ENCODE measurements at places on chromosomes 13 and 19.

DNA sequence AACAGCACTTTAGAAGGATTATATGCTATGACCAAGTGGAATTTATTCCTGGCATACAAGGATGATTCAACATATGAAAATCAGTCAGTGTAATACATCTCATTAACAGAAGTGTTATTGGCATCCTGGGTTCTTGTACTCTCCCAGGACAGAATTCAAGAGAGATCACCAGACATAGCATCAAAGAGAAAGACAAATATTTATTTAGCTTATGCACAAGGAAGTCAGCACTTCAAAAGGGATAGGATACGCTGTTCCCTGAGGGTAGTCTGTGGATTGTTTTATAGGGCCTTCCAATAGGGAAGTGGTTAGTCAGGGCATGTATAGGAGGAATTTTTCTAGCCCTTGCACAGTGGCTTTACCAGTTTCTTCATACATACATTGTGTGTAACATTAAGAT is 1238.0 kb downstream of the PCDH17 start:
- no peak for DNase-seq

GRCh38 chr13:28448651-28449358 is 46.1 kb downstream of the FLT1 start:
- no peak for DNase-seq

DNA sequence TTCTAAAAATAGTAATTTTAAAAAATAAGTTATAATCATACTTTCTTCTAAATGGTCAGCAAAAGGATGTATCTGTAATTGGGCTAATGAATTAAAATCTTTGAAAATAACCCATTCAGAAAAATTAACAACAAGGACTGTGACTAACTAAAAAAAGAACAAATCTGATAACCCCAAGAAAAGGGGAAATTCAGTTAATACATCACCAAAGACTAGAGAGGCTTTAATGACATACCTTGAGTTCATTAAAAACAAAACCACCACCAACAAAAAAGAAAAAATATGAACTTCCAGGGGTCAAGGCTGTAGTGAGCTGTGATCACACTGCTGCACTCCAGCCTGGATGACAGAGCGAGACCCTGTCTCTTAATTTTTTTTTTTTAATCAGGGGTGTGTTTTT is 121.8 kb downstream of the TBC1D4 start:
- no peak for DNase-seq

- no peak for DNase-seq
Observed at GRCh38 chr13:80924596-80924995, 583.7 kb upstream of the SPRY2 start.

GRCh38 chr19:33803383-33803782 is 6.7 kb downstream of the KCTD15 start:
- DNase-seq = no peak

- peak; percentile 25 for DNase-seq
Observed at GRCh38 chr19:7199613-7200533, 94.3 kb downstream of the INSR start.

DNA sequence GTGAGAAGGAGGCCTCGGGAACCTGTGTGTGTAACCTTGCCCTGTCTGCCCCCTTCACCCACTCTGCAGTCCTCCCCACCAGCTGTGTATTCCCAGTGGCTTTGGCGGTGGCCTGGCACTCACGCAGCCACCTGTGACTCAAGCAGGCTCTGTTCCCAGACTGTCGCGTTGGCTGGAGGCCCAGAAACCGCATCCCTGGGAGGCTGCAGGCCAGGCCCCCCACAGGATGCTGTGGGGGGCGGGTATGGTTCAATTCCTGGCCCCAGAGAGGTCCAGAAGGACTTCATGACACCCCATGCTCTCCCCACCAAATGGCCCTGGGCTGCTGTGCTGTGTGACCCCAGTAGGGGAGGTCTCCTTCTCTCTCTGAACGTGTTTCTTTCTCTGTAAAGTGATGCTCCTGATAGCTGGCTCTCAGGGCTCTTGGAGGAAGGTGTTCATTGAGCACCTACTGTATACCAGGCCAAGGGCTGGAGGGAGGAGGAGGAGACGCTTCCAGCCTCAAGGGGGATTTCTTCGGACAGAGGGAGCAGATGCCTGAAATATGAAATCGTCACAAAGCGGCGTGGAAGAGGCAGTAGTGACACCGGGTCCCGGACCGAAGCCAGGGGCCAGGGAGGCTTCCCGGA is 1.9 kb upstream of the LINGO3 start:
- peak; percentile 35 for DNase-seq

GRCh38 chr19:12670159-12670928 is 3.7 kb downstream of the WDR83 start:
- no peak for DNase-seq

- DNase-seq = no peak
Observed at GRCh38 chr13:96034662-96035061, 18.5 kb downstream of the UGGT2 start.

- no peak for DNase-seq
Observed at GRCh38 chr13:77434289-77434688, 101.2 kb upstream of the SCEL start.

DNA sequence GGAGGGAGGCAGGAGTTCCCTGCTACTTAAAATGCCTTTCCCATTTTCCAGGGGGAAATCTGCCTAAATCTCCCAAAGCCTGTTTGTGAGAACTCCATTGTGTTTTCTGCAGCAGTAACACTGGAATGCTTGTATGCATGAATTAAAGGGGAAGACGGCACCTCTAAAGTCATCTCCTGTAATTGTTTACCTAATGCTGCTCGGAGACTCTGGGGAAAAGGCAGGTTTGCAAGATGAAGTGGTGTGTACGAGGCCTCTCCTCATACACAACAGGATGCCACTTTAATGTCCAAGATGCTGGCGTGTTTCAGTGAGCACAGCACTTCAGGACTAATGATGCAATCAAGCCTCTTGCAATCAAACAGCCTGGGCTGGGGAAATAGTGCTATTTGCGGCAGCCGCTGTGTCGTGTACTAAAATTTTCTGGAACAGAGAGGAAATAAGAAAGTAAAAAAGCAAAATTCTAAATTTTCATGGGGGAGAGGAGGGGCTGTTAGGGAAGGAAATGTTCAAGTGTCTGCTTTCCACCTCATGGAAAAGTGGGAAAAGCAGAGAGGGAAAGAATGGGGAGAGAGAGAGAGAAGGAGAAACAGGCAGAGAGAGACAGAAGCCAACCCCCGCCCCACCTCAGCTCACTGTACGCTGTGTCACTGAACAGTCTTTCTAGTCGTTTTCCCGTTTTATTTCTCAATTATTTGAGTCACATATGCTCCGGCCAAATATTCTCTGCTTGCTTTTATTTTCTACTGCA is 32.9 kb downstream of the TSHZ3 start:
- no peak for DNase-seq

DNA sequence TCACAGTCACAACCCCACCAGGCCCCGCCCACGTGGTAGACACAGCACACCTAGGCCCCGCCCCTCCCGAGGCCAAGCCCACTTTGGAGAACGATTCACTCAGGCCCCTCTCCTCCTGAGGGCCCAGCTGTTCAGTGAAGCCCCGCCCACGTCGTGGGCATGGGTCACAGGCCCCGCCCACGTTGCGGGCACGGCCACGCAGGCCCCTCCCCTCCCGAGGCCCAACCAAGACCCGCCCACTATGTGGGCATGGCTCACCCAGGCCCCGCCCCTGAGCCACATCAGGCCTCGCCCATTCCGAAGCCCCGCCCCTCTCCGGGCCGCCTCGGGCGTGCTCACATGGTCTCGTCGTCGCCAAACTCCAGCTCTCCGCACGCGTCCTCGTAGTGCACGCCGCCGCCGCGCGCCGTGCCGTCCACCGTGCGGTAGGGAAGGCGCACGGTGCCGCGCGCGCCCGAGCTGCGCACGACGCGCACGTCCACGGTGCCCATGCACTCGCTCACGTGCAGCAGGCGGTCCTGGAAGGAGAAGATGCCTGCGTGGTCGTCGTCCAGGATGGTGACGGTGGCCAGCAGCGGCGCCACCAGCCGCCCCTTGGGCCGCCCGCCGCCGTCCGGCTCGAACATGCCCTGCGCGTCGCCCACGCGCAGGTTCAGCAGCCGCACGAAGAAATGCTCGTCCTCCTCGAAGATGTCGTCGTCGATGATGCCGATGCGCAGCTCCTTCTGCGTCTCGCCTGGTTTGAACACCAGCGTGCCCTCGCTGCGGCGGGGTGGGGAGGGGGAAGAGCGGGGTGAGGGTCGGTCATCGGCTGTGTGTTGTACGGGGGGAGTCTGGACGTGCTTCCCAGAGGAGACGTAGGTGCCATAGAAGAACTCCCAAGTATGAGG is 24.0 kb downstream of the SLC8A2 start:
- DNase-seq = peak; percentile 92

DNA sequence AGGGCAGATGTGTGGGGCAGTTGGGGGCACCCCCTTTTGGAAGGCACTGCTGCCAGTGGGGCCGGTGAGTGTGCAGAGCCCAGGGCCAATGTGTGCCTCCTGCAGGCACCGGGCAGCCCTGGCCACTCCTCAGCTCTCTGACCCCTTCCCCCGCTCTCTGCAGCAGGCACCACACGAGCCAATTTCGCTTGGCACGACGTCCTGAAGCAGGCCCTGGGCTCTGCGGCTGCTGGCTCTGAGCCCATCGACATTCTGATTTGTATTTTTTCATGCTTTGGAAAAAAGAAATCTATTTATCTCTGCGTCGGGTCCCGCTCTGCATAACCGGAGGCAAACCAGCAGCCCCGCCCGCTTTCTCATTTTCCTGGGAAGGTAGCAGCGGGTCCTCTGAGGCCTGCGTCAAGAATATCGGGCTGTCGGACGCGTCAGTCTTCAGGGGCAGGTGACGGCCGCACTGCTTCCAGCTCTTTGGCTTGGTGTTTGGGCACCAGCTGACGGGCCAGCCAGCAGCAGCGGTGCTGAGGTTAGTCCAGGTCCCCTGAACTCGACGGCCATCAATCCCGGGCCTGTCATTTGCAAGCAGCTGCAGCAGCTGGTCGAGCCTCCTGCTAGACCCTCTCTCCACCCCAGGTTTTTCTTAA is 134.3 kb downstream of the KDM4B start:
- DNase-seq = no peak

- DNase-seq = no peak
Observed at GRCh38 chr13:45522571-45522970, 57.8 kb downstream of the COG3 start.

- no peak for DNase-seq
Observed at GRCh38 chr13:22839603-22840530, 340.9 kb upstream of the SGCG start.

- DNase-seq = peak; percentile 76
Observed at GRCh38 chr19:49555600-49556411, 24.6 kb downstream of the NOSIP start.

DNA sequence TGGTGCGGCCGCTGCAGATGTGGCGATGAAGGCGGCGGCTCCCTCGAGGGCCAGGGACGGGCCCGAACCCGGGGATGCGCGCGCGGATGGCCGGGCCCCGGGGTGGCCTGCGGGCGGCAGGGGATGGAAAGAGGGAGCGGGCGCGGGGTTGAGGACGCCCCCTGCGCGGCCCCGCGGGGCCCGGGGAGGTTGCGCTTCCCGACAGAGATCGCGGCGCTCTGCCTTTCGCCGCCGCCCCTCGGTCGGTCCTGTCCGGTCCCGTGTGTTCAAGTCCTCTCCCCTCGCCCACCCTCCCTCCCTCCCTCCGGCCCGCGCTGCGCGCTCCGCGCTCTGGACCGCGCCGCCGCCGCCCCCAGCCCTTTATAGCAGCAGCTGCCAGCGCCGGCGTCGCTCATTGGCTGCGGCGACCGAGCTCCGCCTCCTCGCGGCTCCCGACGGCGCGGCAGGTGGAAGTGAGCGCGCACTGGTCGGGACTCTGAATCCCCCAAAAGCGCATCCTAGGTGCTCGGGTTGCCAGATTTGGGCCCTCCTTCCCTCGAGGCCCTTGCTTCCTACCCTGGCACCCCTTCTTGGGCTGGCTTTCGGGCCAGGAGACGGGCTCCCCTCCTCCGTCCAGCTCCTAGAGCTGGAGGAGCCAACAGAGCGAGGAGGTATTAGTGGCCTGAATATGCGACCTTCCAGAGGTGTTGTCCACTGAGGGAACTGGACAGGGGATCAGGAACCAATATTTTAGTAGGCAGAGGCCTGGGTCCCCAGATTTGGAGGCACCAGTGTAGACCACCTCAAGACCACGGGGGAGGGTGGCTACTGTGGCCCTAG is at the start of gene ELAVL3:
TSS of gene ELAVL3 (minus strand) at position 332 of the 819 bp plus-strand sequence. CDS start 438 bp downstream, outside the sequence.
- DNase-seq = no peak

GRCh38 chr13:50215399-50215798 is 200.2 kb downstream of the KCNRG start:
- no peak for DNase-seq

DNA sequence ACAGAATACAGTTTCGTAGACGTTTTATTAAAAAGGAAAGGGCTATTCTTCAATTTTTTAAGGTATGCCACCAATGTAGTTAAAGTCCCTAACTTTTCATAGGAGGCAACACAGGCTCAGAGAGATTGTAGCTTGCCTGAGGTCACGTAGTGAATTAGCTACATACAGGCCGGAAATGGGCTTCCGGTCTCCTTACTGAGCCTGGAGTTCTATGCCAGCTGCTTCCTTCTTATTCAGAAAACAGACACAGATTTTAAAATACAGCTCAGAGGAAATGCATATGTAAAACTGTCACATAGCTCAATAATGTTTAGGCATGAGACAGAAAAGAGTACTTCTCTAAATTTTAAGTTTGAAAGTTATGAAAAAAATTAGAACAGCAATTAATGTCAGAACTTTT is 85.4 kb upstream of the TUBA3C start:
- no peak for DNase-seq

DNA sequence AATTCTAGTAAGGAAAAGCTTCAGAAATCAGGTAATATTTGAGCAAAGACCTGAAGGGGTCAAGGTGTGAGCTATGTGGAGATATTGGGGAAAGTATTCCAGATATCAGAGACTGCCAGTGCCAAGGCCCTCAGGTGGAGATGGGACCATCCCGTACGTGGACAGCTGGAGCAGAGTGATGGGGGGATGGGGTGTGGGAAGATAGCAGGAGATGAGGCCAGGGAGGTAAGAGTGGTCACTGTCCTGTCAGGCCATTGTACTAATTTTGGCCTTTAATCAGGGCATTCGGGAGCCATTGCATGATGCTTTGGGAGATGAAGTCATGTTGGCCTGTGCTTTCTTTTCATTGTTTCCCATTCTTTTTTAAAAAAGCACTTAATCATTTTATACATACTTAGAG is 13.1 kb upstream of the GPR18 start:
- DNase-seq = no peak

DNA sequence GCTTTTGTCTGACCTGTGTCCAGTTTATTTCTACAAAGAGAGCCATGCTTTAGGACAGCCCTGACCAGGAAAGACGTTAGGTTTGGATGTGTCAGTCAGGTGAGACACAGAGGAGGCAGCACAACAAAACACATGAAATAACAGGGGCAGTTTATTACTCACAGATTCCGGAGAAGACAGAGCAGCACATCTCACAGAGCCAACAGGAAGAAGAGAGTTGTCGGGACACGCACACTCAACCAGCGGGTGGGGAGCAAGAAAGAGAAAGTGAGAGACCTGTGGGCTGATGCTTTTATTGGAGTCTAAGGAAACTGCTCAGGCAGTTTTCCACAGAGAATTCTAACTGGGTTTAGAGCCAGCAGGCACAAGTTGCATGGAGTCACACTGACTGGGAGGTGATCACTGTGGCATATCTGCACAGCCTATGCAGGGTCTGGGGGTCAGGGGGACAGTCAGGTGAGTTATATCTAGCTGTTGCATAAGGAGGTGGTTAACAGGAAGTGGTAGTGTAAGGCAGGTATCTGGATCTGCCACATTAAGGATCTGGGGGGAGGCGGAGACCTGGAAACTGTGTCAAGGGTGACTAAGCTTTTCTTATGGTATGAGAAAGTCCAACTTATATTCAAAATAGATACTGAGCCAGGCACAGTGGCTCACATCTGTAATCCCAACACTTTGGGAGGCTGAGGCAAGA is 24.1 kb upstream of the CEACAM20 start:
- DNase-seq = no peak

GRCh38 chr19:38441657-38442348 is 8.3 kb downstream of the RYR1 start:
- peak; percentile 60 for DNase-seq

- DNase-seq = peak; percentile 24
Observed at GRCh38 chr19:32104153-32104849, 241.1 kb upstream of the ZNF507 start.

Measured in A549 (cell line).